ENCODE measurements at places on chromosomes 4 and X. TPM values are rescaled to one million over a fixed set of nuclear protein-coding genes. Genes with fewer than 3 reads are reported as not detected.

DNA sequence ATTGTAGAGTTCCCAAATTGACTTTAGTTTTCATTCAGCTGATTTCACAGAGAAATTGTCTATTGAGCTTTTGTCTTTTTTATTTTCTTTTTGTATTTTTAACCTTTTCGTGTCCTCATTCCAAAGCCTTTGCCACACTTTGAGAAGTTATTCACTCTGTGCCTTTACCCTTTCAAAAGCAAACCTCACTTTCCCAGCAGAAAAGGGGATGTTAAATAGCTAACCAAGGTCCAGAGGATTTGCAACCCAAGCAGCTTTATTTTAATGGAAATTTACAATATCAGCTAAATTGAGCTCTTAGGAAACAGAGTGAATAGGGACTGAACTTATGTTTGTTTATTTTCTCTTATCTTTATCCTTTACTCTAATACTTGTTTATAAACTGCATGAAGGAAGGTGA, 428.8 kb downstream of the PCDH7 start:
- DNase-seq = no peak

DNA sequence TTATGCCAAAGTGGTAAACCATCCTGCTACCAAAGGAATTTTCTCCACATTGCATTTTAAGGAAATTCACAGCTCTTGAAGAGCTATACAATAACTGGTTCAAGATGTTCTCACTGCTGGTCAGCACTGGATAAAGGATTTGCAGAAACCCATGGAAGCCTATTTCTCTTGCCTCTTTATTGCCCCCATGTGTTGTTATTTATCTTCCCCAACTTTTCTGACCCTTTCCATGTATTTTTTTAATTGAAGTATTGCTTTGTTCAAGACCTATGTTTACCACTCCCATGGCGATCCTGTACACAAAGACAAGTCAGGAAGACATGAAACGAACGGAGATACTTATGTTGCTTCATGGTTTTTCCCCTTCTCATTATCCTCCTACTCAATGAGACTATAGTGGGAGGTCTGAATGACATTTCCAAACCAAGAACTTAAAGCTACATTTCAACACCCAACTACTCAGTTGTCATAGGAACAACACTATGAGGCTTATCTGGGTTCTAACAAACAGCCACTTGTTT, 566.4 kb upstream of the DIPK2B start:
- DNase-seq = peak; percentile 61

GRCh38 chr4:99843413-99843812, 26.8 kb downstream of the DAPP1 start:
- no peak for DNase-seq

The PLXNB3 gene
- 5.4 TPM for total RNA-seq

GRCh38 chrX:56798866-56799758, 70.1 kb downstream of the NBDY start:
- no peak for DNase-seq

DNA sequence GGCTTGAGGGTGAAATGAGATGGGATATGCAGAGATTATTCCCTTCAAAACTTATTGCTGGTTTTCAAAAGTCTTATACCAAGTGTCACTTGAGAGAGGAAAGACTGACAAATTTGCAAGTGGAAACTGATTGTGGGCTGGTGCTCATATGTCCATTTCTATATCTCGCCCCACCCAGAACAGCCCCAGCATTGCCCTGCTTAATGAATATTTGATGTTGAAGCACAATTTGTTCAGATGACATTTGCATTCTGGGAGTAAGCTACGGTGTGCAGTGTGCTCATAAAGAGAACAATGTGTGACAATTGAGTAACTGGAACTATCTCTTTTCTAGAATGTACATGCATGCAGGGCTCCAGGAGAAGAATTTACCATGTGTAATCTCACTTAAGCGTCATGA, 223.5 kb upstream of the TRPC5 start:
- DNase-seq = no peak

DNA sequence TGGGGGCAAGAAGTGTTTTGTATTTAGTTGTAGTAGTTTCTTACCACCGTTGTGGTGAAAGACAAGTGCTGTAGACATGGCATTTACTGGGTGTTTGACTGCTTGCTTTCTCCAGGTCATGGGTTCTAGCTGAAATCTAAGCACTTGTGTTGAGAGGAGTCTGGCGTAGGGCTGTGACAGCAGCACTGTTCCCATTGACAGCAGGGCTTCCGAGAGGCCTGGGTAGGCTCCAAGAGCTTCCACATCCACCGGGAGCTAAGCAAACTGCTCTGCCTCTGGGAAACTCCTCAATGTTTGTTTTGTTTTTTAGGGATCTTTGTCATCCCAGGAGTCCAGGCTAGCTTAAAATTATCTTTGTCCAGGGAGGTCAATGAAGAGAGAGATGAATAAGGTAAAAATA, 44.3 kb downstream of the BMPR1B start:
- no peak for DNase-seq

- no peak for DNase-seq
These were observed 64.2 kb downstream of the IRF2 start for GRCh38 chr4:184409911-184410692.

The RHOXF1 gene
- total RNA-seq = not detected

GRCh38 chr4:76589872-76590797, 155.1 kb downstream of the SHROOM3 start:
- no peak for DNase-seq

DNA sequence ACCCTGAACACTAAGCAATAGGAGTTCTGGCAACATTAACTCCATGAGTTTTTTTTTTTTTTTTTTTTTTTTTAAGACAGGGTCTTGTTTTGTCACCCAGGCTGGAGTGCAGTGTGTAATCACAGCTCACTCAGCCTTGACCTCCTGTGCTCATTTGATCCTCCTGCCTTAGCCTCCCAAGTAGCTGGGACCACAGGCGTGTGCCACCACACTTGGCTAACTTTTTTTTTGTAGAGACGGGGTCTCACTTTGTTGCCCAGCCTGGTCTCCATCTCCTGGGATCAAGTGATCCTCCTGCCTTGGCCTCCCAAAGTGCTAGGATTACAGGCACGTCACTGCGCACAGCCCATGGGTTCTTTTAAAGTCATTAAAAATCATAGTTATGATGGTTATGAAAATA, 5.1 kb downstream of the RHOH start:
- DNase-seq = no peak

Data from bronchial epithelial cell (primary cell).